ENCODE measurements at places on chromosomes 11 and 22. TPM values are rescaled to one million over a fixed set of nuclear protein-coding genes. Genes with fewer than 3 reads are reported as not detected.

GRCh38 chr11:44300844-44301563 lies 8.9 kb downstream of the ALX4 start:
- no peaks in the 10 kb centered on the region for H3K36me3 ChIP-seq
- H3K27ac ChIP-seq = no peak overlapping the region
- no peak overlapping the region for H3K4me3 ChIP-seq
- DNase-seq = no peak
- peaks cover 35% of the 10 kb centered on the region for H3K27me3 ChIP-seq

TSPAN32 gene
- total RNA-seq = 6.1 TPM

DNA sequence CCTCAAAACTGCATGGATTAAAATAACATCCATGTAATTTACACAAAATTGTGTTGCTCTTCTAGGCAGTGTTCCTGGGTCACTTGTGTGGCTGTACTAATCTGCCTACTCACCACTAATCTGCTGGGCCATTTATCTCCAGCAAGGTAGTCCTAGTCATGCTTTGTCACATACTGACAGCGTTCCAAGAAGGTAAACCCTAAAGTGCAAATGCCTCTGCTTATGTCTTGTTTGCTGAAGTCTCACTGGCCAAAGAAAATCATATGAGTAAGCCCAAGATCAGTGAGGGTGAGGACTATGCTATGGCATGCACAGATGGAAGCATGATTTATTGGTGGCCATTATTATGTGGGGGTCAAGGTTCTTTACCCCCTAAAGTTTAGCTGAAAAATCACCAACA lies 630.2 kb upstream of the LUZP2 start:
- no peaks in the 10 kb centered on the region for H3K27me3 ChIP-seq
- H3K27ac ChIP-seq = no peak overlapping the region
- no peaks in the 10 kb centered on the region for H3K4me1 ChIP-seq
- DNase-seq = no peak
- no peaks in the 10 kb centered on the region for H3K36me3 ChIP-seq
- no peak overlapping the region for H3K4me3 ChIP-seq

FAM83F gene
- 13.1 TPM for total RNA-seq

ZFTA gene
- total RNA-seq = 14.4 TPM

DNA sequence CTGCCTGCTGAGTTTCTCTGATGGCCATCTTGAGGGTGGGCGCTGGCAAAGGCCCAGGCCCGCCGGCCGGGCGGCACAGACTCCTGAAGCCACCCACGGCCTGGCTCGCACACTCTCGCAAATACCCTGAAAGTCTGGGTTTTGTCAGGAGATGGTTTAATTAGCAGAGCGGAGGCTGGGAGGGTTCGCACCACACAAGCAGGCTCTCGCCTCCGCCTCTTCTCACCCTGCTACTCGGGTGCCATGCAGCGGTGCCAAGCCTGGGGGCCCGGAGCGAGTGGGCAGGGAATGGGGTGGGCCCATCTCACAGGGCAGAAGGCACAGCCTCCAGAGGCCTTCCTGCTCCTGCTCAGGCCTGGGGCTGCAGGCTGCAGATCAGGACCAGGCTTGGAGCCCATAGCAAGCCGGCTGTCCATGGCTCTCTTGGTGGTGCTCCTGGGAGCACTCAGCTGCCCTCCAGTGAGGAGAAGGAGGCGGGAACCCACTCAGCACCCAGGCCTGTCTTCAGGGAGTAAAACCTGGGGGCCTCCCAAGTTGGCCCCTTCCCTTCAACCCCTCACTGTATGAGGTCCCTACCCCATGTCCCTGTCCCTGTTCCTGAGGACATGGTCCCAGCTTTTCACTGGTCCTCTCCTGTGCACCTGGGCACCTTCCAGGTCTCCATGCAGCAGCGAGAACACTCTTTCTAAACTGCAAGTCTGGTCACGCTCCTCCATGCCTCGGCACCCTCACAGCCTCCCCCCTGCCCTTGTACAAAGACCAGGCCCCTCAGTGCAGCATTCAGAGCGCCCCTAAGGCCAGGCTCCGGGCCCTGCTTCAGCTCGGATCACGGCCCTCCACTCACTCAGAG lies 62.0 kb downstream of the FLRT1 start:
- H3K27ac ChIP-seq = no peak overlapping the region
- peaks cover 44% of the 10 kb centered on the region for H3K4me1 ChIP-seq
- no peaks in the 10 kb centered on the region for H3K27me3 ChIP-seq
- H3K4me3 ChIP-seq = no peak overlapping the region
- no peak for DNase-seq
- no peaks in the 10 kb centered on the region for H3K36me3 ChIP-seq

EHF gene
- total RNA-seq = 65.5 TPM

- H3K27me3 ChIP-seq = no peaks in the 10 kb centered on the region
- no peaks in the 10 kb centered on the region for H3K4me1 ChIP-seq
- H3K4me3 ChIP-seq = no peak overlapping the region
- no peak overlapping the region for H3K27ac ChIP-seq
These were observed 26.4 kb downstream of the MB start for GRCh38 chr22:35590634-35591295.

- H3K27me3 ChIP-seq = no peaks in the 10 kb centered on the region
- H3K27ac ChIP-seq = no peak overlapping the region
- H3K4me1 ChIP-seq = no peaks in the 10 kb centered on the region
- no peak for DNase-seq
These were observed 301.4 kb upstream of the PDGFD start for GRCh38 chr11:104465321-104465720.

DNA sequence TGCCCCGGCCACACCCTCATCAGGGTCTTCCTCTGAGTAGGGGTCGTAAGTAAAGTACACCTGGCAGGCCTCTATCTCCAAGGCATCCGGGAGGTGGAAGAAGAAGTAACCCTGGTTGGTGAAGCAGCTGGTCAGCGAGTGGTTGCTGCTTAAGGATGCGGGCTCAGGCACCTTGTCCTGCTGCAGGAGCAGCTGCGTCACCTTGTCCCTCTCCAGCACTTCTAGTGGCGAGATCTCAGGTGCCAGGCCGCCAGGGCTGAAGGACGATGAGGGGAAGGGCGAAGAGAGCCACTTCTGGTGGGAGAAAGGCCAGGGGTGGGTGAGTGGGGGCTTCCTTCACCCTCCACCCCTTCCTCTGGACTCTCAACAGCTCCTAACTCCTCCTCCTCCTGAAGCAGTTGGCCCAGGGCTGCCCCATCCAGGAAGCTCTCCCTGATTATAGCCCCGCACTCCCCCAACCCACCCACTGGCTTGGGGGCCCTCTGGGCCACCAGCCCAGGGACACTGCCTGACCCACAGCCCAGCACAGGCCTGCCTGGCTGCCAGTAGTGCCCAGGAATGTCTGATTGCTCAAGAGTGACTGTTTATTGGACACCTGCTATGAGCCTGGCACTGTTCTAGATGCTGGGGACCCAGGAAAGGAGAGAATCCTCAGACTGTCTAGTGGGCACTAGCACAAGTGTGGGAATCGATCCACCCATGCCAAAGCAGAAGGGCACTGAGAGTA lies 19.2 kb upstream of the TMPRSS6 start:
- H3K36me3 ChIP-seq = no peaks in the 10 kb centered on the region
- H3K27me3 ChIP-seq = no peaks in the 10 kb centered on the region
- H3K4me1 ChIP-seq = no peaks in the 10 kb centered on the region
- DNase-seq = no peak
- H3K4me3 ChIP-seq = no peak overlapping the region

ILK gene
- 170 TPM for total RNA-seq

LRP5 gene
- 71.3 TPM for total RNA-seq

DNA sequence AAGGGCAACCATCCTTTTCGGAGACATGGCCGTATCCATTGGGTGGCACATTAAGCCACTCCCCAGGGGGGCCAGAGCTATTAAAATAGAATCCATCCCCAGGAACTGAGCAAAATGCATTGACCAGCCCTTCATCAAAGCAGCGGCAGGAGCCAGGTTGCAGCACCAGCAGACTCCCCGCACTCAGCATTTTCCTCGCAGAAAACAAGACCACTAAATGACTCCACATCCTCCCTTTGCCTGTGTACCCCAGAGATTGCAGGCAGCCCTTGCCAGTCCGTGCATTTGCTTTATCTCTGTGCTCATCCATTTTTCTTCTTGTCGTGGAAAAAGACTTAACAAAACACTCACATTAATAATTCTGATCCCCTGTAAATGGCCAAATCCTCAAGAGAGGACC lies 144.4 kb upstream of the LARGE1 start:
- H3K4me3 ChIP-seq = no peak overlapping the region
- H3K27me3 ChIP-seq = no peaks in the 10 kb centered on the region
- H3K36me3 ChIP-seq = no peaks in the 10 kb centered on the region
- DNase-seq = no peak
- no peak overlapping the region for H3K27ac ChIP-seq
- H3K4me1 ChIP-seq = no peaks in the 10 kb centered on the region

KIRREL3 gene
- total RNA-seq = 0.19 TPM

DNA sequence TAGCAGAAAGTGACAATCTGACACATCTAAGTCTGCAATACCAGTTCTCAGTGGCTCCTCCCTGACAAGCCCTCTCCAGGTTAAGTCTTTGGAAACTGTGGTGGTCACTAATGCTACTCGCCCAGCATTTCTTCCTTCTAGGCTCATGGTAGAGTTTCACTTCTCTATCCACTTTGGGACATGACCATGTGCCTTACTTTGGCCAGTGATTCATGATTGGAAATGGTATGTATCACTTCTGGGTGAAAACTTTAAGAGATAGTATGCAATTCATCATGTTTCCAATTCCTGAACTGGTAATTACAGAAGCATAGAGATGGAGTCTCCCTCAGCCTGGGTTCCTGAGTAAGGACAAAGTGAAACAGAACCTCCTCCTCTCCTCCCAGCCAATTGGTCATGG lies 151.5 kb upstream of the LMO1 start:
- no peak overlapping the region for H3K4me3 ChIP-seq
- H3K4me1 ChIP-seq = no peaks in the 10 kb centered on the region
- no peaks in the 10 kb centered on the region for H3K36me3 ChIP-seq
- DNase-seq = no peak

- H3K36me3 ChIP-seq = no peaks in the 10 kb centered on the region
- no peak overlapping the region for H3K27ac ChIP-seq
- H3K27me3 ChIP-seq = no peaks in the 10 kb centered on the region
- H3K4me1 ChIP-seq = no peaks in the 10 kb centered on the region
- no peak overlapping the region for H3K4me3 ChIP-seq
These were observed 5.7 kb downstream of the MUC5AC start for GRCh38 chr11:1163321-1163910.
